ENCODE measurements at places on chromosomes 2 and 18. TPM values are rescaled to one million over a fixed set of nuclear protein-coding genes. Genes with fewer than 3 reads are reported as not detected.

RTP5 gene
- not detected for total RNA-seq

DNA sequence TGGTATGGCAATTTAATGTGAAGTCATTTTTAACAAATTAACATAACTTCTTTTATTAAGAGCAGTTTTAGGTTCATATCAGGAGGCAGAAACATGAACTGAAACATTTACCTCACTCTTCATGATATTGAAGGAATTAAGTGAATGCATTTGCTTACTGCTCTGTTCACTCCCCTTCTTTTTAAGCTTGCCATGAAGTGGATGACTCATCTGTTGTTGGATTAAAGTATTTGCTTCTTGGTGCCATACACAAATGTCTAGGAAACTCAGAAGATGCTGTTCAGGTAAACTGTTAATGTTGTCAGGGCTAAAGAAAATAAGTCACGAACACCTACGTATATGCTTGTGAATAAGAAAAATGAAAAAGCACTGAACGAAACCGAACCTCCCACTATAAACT, 10.2 kb upstream of the CABYR start:
- no peak for DNase-seq
- H3K27me3 ChIP-seq = no peaks in the 10 kb centered on the region
- no peaks in the 10 kb centered on the region for H3K36me3 ChIP-seq
- no peak overlapping the region for H3K27ac ChIP-seq

ZNF24 gene
- total RNA-seq = 57.2 TPM

RFTN2 gene
- total RNA-seq = 13.1 TPM

- DNase-seq = no peak
- no peaks in the 10 kb centered on the region for H3K36me3 ChIP-seq
- no peaks in the 10 kb centered on the region for H3K27me3 ChIP-seq
- no peak overlapping the region for H3K4me3 ChIP-seq
- no peak overlapping the region for H3K27ac ChIP-seq
- H3K4me1 ChIP-seq = no peaks in the 10 kb centered on the region
These were observed 54.8 kb upstream of the SLC4A10 start for GRCh38 chr2:161569401-161569800.

ATP6V1B1 gene
- total RNA-seq = not detected

GRCh38 chr2:102018823-102019445, 27.2 kb downstream of the IL1R2 start:
- H3K36me3 ChIP-seq = no peaks in the 10 kb centered on the region
- H3K27me3 ChIP-seq = no peaks in the 10 kb centered on the region
- no peak overlapping the region for H3K27ac ChIP-seq

DNA sequence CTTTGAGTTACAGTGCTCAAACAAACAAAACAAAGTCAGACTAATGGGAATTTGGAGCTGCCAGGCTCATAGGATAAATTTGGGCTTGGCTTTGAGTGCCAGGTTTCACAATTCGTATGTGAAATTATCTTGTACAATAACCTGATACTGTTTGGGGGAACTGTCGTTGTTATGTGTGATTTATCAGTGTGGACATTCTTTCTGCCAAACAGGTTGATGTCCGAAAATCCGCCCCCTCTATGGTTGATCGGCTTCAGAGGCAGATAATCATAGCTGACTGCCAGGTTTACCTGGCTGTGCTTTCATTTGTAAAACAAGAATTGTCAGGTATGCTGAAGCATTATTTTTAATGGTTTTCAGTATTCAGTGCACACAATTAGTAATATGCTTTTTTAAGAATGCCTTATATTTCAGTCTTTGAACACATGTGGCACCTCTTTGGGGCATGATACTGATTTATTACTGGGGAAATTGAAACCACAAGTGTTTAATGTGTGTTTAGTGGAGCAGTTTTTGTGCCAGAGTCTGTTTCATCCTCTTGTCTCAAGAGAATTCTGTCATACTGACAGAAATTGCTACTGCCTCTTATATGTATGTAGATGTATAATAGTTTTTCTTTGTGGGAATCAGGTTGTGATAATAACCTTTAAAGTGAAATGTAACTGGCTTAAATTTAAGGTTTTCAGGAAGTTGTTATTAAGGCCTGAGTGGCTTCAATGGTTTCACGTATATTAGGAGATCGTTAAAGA, 54.6 kb downstream of the TTC39C start:
- H3K36me3 ChIP-seq = no peaks in the 10 kb centered on the region
- no peak overlapping the region for H3K4me3 ChIP-seq
- no peak overlapping the region for H3K27ac ChIP-seq
- no peaks in the 10 kb centered on the region for H3K27me3 ChIP-seq
- no peak for DNase-seq

CD8B2 gene
- 0.07 TPM for total RNA-seq

DNA sequence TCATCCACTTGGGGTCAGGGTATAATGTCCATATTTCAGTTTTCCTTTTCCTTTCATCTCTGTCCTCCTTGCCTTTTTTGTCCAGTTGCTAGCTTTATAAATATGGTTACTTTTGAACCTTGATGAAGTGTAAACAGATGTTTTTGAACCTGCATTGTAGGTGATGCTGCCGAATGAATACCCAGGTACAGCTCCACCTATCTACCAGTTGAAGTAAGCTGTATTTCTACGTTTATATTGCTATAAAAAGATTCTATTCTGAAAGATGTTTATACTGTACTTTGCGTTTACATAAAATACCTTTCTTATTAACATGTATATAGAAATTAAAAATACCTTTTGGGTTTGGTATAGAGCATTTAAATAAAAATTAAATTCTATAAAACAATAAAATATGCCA, 2.2 kb downstream of the IMPACT start:
- H3K27ac ChIP-seq = no peak overlapping the region
- H3K27me3 ChIP-seq = no peaks in the 10 kb centered on the region
- H3K4me1 ChIP-seq = no peaks in the 10 kb centered on the region
- DNase-seq = no peak

- DNase-seq = no peak
- H3K27me3 ChIP-seq = no peaks in the 10 kb centered on the region
These were observed 1070.2 kb upstream of the NXPH2 start for GRCh38 chr2:139850254-139850890.

DNA sequence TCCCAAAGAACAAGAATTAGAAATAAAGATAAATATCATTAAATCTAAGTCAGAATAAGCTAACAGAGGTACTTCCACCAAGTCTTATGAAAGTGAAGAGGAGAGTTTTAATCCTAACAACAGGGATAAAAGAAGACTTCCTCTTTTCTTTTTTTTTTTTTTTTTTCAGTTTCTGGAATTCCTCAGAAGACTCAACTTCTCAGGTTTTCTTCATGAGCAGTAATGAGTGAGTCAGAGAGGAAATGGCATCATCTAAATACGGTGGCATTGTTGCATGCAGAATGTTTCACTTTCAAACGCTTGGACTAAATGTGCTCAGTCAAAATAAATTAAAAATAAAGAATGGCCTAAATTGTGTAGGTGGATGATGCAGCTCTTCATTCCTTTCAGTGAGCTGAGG, 45.6 kb upstream of the ARHGAP15 start:
- DNase-seq = no peak
- no peak overlapping the region for H3K27ac ChIP-seq
- H3K27me3 ChIP-seq = no peaks in the 10 kb centered on the region
- H3K4me3 ChIP-seq = no peak overlapping the region
- no peaks in the 10 kb centered on the region for H3K4me1 ChIP-seq
- H3K36me3 ChIP-seq = no peaks in the 10 kb centered on the region
